DND-41 (cell line): ENCODE measurements at places on chromosomes 7 and 10.

GRCh38 chr10:16724509-16724908 is 92.7 kb downstream of the RSU1 start:
- DNase-seq, result no peak

- DNase-seq, result no peak
These were observed 5.7 kb upstream of the R3HCC1L start for GRCh38 chr10:98128802-98129201.

- no peak for DNase-seq
These were observed 591.4 kb downstream of the SORCS1 start for GRCh38 chr10:106573106-106573505.

DNA sequence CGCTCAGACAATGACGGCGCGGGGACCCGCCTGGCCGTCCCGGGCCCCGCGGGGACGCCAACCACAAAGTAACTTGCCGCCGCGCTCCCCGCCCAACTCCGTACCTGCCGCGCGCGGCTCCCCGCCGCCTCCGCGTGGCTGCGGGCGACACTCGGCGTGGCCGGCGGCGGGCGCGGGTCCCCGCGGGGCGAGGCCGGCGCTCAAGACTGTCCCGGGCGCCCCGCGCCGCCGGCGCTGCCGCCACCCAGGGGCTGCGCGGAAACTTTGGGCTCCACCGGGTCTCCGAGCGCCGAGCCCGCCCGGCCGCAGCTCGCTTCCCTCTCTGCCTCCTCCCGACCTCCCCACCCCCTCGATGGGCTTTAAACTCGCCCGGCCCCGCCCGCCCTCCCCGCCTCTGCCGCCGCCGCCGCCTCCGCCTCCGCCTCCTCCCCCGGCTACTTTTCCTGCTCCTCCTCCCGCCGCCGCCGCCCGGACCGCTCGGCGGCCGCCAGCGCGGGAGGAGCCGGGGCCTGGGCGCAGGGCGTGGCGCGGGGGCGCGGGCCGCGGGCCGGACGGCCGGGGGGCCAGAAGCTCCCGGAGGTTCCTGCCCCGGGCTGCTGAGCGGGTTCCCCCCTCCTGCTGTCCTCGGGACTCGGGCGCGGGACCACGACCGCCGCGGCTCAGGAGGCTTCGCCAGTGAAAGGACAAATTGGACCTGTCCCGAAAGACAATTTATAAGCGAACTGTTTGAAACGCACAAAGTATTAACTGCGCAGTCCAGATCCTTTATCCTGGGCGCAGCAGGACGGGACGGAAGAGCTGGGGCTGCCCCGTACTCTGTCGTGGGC is 10.6 kb upstream of the GRB10 start:
- DNase-seq, result no peak

GRCh38 chr7:111112439-111112838 is 21.5 kb downstream of the LRRN3 start:
- no peak for DNase-seq

GRCh38 chr7:34240417-34240816 is 335.1 kb downstream of the BMPER start:
- no peak for DNase-seq

- no peak for DNase-seq
These were observed 52.2 kb downstream of the MAGI2 start for GRCh38 chr7:79401254-79401653.

DNA sequence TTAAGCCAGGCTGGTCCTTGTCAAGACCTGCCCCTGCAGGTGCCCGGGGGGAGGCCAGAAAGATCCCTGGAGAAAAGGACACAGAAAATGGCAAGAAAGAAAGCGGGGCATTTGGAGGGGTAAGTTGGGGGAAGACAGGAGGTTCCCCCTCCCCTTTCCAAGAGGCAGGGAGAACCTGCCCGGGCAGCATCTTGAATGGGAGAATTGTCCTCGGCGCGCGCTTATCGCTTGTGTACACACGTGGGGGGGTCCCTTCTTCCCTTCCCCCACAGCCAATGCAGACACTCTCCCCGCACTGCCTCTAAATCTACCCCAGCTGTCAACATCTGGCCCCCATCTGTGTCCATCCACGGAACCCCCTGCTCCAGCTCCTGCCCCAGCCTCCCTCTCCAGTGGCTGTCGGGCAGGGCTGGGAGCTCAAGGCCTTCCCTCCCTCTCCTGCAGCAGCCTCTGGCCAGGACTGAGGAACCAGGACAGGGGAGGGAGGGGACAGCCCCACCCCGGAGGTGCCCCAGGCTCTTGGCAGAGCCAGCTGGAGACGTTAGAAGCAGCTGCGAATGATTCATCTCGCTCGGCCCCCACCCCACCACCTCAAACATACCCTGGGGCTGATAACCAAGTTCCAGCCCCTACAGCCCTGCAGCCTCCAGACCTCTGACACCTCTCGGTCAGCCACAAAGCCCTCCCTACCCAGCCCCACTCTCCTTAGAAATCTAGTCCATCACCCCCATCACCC is 25.3 kb downstream of the EPHB4 start:
- peak; percentile 9 for DNase-seq

- DNase-seq, result no peak
These were observed 84.8 kb upstream of the C7orf33 start for GRCh38 chr7:148505645-148506375.

DNA sequence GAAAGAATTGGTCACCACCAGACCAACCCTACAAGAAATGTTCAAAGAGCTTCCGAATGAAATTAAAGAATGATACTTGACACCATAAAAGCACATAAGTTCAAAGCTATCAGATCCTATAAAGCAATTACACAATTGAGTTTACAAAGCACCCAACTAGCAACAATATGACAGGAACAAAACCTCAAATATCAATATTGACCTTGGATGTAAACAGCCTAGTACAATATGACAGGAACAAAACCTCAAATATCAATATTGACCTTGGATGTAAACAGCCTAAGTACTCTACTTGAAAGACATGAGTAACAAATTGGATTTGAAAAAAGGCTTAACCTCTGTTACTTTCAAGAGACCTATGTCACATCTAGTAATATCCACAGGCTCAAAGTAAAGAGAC is 1201.4 kb downstream of the XPNPEP1 start:
- DNase-seq, result no peak

DNA sequence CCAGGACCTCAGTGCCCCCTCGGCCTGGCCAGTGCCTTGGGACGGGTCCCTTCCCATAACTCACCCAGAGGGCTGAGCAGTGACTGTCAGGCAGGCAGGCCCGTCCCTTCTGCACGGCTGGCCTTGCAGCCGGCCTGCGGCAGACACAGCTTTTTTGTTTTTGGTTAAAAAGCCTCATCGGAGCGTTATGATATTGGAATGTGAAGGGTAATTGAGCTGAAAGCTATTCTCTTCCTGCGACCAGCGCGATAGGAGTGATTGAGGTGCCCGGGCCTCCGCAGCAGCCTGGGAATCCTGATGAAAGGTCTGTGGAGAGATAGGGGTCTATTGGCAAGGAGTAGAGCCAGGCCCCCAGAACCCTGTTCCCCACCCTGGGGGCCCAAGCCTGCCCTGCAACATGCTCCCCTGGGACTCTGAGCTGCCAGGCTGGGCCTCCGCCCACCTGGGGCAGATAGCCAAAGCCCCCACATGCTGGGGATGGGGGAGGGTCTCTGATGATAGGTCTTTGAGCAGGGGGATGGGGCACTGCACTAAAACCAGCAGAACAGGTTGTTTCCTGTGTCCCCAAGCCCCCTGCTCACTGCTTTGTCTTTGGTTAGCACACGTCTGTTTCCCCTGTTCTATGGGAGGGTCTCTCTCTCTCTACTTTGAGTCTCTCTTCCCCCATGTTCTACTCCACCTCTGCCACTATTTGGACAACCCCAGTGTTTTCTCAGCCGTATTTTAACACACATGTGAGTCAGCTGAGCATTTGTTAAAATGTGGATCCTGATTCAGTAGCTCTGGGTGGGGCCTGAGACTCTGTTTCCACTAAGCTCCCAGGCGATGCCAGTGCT is 131.9 kb downstream of the CDH23 start:
- no peak for DNase-seq

- peak; percentile 94 for DNase-seq
These were observed 131.4 kb downstream of the PRPF18 start for GRCh38 chr10:13717936-13718772.

- DNase-seq, result peak; percentile 87
These were observed 11.2 kb downstream of the IL2RA start for GRCh38 chr10:6050801-6051445.

- DNase-seq, result no peak
These were observed 54.4 kb downstream of the DNAJB6 start for GRCh38 chr7:157391036-157391710.

GRCh38 chr10:13056456-13057077 is 43.4 kb upstream of the OPTN start:
- no peak for DNase-seq

DNA sequence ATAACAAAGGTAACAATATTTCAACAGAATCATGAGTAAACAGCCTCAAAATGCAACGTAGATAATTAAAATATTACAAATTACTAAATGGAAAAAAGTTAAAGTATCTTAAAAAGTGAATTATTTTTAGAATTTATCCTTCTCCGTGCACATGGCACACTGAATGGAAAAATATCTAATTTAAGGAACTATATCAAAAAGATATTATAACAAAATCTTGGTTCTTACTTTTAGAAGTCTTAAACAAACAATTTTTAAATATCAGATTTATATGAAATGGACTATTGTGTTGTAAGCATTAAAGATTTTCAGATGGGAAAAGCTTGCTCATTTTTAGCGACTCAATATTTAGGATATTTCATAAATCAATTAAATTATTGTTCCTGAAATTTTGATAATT is 72.0 kb downstream of the AGMO start:
- DNase-seq, result no peak

DNA sequence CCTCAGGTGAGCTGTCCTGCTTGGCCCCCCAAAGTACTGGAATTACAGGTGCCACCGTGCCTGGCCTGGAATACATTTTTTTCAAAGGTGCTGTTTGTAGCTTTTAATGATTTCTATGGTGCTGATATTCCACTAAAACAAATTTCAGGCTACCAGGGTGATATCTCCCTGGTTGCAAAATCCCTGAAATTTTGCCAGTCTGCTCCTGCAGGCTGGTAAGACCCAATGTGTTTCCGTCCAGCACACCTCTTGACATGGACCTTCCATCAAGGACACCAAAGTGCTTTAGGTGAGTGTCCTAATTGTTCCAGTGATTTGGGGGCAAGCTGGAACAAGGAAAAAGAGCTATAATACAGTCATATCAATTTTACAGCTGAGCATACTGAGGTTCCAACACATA is 69.8 kb upstream of the KMT2C start:
- no peak for DNase-seq

DNA sequence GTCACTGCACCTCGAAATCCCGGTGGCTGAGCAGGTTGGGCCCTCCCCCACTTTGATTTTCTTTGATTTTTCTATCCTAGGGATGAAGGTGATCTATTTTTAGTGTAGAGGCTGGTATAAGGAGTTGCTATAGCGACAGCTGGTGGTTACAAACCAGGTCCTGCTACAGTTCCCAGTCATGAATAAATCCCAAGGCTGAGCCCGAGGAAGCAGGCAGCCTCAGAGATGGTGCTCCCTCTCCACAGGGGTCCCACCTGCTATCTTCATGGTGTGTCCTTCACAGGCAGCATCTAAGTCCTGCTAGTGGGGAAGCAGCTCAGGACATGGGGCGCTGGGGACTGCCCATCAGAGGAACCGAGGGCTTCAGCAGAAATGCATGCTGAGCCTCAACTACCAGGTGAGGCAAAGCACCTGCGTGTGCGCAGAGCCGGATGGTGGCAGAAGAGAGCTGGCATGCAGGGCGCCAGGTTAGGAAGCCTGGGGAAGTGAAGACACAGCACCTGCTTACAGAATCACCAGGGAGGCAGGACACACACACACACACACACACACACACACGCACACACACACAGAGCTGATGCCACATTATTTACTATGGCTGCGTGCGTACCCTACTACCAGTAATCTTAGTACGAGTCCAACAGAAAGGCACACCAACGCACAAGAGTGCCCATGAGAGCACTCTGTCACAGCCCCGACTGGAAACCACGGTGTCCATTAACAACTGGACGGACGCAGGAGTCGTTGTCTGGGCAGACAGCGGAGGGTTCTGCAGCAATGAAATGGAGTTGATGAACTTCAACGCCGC is 150.9 kb downstream of the PRKAG2 start:
- DNase-seq, result no peak

- no peak for DNase-seq
These were observed 156.7 kb downstream of the BTAF1 start for GRCh38 chr10:92080244-92080643.

- no peak for DNase-seq
These were observed 279.8 kb downstream of the SEC23IP start for GRCh38 chr10:120172356-120172755.

- DNase-seq, result no peak
These were observed 30.4 kb downstream of the AMPH start for GRCh38 chr7:38600741-38601140.

GRCh38 chr7:148664324-148664723 is 34.4 kb upstream of the CUL1 start:
- DNase-seq, result no peak

DNA sequence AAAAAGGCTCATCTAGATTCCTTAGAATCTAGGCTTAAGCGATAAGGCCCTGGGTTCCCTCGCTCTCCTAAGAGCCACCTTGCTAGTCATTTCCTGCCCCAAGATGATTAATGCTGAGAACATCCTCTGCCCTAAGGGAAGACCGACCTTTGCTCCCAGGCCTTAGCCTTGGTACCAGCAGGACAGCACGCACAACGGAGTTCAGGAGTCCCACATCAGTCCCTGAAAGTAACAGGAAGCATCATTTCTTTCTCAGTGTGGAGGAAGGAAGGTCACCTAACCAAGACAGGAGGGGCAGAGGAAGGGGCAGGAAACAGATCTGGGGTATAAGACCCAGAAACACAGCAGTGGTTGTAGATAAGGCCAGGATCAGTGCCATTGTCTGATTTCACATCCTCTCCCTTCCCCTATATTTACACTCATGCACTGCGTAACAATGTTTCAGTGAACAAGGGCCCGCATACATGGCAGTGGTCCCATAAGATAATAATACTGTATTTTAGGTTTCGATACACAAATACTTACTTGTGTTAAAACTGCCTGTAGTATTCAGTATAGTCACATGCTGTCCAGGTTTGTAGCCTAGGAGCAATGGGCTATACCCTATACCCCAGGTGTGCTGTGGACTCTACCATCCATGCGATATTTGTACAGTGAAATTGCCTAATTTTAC is 8.1 kb upstream of the FAM107B start:
- DNase-seq, result no peak

- DNase-seq, result no peak
These were observed 81.6 kb downstream of the CDK14 start for GRCh38 chr7:90677486-90678404.

GRCh38 chr7:157704365-157704764 is 367.6 kb downstream of the DNAJB6 start:
- no peak for DNase-seq

DNA sequence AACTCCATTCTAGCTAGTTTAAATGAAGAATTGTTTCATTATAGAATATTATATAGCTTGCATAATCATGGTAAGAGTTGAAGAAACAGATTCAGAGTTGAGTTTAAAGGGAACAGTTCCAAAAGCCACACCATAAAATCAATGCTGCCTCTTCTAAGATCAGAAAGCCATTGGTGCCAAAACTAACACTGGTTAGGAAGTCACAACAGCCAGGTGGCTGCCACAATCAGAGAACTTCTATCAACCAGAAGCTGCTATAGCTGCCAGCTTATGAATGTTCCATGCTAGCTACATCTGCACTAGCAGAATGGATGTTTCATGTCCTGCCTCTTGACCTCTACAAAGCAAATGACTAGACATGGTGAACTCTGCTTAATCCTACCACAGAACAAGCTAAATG is 583.1 kb upstream of the LRRN3 start:
- DNase-seq, result peak; percentile 45

GRCh38 chr7:35263396-35263795 is 9.5 kb upstream of the TBX20 start:
- DNase-seq, result no peak

GRCh38 chr10:32379950-32380551 is 33.1 kb upstream of the EPC1 start:
- no peak for DNase-seq

- no peak for DNase-seq
These were observed 75.3 kb upstream of the AGBL3 start for GRCh38 chr7:134910968-134911367.
